ENCODE measurements at places on chromosomes 1 and 21.

DNA sequence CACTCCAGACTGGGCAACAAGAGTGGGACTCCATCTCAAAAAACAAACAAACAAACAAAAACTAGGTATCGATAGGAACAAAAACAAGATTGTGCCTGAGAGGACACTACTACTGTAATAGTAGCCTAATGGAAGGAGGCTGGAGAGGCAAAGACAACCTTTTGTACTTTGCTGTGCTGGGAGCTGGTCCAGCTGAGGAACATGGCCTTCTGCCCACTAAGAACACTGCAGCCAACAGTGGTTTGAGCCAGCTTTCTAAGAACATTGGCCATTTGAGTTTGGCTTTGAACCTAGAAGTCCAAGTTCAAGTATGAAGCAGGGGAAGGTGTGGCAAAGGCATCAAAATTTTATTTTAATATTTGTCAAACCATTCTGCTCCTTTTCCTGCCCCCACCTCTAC is 22.7 kb upstream of the RGS8 start:
- no peak for DNase-seq

DNA sequence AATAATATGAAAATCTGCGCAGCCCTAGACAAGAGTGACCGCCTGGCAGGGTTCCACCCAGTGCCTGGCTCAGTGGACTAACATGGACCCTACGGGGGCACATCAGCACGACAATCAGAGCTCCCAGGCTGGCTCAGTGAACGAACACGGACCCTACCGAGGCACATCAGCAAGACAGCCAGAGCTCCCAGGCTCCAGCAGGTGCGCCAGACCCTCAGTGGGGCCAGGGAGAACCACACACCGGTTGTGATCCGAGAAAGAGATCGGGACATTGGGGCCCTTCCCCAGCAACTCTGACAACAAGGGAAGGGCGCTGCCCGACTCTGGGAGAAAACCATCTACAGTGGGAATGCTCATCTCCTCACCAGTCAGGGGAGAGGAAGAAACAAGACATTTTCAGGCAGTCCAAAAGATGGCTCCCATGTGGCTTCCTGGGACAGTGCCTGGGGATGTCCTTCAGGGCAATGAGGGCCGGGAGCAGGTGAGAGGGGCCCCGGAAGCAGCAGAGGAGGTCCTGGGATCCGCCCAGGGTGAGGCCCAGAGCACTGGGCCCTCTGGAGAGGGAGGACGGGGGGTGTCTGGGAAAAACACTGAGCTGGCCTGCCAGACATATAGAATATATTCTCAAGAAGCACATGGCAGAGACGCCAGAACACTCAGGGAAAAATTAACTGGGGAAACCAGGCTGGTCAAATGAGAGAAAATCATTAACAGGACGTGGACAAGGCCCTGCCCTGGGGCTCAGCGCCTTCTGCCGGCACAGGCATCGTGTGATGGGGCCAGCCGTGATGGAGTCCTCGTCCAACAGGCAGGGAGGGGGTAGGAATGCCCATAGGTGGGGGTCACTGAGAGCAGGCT is 4.8 kb downstream of the ARHGEF16 start:
- no peak for DNase-seq

- DNase-seq, result no peak
These were observed 42.8 kb downstream of the POFUT2 start for GRCh38 chr21:45244799-45245340.

DNA sequence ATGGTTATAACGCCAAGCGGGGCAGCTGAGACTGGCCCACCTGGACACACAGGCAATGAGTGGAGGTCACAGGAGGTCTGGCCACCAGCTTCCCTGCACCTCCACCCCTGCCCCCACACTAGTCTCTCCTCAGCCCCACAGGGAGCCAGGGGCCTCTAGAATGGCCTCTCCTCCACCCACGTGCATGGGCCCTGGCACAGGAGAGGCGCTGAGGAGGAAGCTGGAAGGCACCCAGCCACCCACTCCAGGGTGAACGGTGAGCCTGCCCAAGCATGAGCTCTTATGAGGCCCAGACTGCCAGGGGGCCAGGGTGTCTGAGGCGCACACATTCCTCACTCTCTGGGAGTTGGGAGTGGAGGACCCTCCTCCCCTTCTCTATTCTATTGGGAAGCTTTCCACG is 22.2 kb downstream of the LRP8 start:
- no peak for DNase-seq

DNA sequence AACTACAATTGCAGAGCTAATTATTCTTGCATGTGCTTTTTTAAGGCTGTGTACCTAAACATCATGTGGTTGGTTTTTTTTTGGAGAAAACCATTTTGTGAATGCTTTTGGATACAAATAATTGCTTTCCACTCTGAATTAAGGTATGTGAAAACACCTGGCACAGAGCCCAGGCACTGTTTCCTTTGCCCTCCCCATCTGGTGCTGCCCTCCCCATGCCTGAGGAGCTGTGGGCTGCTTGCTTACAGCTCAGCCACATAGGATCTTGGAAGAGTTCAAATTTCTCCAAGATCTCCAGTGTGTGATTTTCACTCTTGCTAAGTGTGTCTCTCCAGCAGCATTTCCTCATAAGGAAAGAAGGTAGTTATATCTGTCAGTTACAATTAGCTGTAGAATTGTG is 27.8 kb downstream of the DNM3 start:
- DNase-seq, result no peak

DNA sequence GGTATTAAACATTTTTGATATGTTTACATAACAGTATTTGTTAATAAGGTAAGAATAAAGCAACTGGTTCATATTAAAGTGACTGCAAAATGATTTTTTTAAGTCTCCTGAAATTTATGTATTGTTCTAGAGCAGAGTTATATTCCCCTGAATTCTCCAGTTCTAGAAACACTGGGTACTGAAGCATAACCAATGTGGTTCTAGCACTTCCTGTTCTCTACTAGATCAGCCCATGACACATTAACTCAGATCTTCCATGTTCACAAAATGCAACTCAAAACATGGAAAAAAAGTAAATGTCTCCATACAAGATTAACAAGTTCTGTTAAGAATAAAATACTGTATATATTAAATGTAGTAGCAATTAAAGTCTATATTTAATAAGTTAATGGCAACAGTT is 3.9 kb downstream of the NEGR1 start:
- DNase-seq, result no peak

GRCh38 chr1:218694636-218695035 is 349.5 kb downstream of the TGFB2 start:
- no peak for DNase-seq

DNA sequence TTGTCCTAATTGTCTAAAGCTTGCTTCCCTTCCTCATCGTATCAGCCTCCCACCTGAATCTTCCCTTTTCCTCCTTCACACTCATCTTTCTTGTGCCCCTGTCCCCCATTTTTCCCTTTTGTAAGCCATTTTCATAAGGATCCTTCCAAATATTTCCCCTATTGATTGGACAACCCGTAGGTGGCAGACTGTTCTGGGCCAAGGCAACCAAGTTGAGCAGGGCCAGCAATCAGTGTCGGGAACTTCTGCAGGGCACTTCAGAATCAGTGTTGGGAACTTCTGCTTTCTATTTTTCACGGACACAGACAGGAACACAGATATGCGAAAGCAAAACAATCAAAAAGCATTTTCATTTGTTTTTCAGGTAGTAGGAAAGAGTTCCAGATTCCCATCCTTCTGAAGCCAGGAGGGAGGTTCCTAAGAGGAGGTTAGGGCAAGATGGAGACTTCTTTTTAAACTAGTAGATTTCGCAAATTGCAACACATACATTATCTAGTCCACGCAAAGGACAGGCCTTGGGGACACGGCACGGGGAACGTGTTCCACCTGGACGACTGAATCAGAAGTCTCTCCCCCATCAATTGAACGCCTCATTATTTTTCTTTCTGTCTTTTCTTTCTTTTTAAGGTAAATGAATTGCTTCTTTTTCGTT is 691 bp upstream of the MPZL1 start:
- no peak for DNase-seq

DNA sequence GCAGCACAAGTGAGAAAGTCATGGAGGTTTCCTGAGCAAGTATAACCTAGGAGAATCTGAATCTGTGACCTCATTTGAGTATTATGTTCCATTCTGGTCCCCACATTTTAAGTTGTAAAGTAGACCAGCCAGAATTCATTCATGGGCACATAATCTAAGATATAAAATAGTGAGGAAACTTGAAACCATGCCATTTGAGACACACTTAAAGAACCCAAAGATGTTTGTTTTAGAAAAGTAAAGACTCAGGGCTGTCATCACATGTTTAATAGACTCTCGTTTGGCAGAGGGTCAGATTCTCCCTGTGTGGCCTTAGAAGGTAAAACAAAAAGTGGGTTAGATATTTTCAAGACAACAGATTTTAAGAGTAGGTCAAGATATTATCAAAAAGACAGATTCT is 6.4 kb downstream of the SZT2 start:
- DNase-seq, result no peak

DNA sequence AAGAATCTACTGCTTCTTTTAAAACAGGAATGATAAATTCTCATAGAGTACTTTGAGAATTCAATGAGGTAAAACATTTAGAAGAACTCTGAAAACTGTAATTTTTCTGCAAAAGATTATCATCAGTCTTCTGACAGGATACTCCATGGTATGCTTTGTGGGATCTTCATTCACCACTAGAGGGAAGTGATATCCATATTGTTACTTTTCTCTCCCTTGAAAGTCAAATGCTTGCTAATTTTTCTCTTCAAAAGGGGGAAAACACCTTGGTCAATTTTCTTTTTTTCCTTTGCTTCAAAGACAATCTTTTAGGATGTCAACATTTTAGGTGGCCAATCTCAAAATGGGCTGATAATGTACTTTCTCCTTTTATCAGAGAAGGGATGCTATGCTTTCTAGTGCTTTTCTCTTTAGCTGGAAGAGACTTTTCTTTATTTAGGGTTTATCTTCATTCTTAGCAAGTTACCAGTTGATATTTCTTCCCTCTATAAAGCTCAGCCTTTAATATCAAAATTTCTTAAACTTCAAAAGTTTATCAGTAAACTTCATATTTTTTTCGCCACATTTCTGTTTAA is 95.5 kb downstream of the NEGR1 start:
- DNase-seq, result no peak

GRCh38 chr1:100936194-100936967 is 40.5 kb downstream of the SLC30A7 start:
- no peak for DNase-seq

- no peak for DNase-seq
These were observed 1.3 kb downstream of the ACTRT2 start for GRCh38 chr1:3022511-3022973.

- DNase-seq, result no peak
These were observed 1926.8 kb downstream of the NCAM2 start for GRCh38 chr21:22925032-22925431.

DNA sequence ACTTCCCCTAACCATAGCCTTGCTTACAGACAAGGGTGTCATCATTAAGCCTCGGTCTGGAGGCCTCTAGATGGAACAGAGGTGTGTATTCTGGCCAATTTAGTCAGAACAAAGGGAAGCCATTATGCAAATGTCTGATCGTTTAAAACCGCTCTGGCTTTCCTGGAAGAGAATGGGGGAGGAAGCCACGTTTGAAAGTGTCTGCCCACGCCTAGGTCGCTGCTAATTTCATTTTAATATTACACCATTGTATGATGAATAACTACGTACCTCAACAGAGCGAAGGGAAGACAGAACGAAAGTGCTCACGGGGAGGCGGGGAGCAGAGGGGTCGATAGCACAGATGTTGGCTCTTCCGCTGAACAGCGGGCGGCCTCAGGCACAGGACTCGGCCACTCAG is 41.1 kb upstream of the CSF3R start:
- DNase-seq, result peak; percentile 34

DNA sequence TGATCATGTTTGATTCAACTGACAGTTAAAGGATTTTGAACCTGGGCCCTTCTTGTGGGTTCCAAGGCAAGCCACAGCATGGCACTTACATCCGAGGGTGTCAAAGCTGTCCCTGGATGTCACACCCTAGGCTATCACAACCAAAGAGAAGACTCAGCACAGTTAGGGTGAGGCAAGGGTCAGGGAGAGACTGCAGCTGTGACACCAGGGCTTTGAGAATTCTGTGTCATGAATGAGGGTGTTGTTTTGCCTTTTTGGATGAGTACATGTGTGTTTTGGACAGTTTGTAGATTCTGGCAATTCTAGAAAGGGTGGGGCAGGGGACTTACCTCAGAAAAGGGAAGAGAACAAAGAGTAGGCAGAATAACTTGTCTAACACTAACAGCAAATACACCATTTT is 37.8 kb upstream of the ZNF326 start:
- no peak for DNase-seq

GRCh38 chr1:20355828-20356735 is 65.4 kb downstream of the VWA5B1 start:
- no peak for DNase-seq

- DNase-seq, result no peak
These were observed 12.1 kb upstream of the OLIG2 start for GRCh38 chr21:33013626-33014025.

DNA sequence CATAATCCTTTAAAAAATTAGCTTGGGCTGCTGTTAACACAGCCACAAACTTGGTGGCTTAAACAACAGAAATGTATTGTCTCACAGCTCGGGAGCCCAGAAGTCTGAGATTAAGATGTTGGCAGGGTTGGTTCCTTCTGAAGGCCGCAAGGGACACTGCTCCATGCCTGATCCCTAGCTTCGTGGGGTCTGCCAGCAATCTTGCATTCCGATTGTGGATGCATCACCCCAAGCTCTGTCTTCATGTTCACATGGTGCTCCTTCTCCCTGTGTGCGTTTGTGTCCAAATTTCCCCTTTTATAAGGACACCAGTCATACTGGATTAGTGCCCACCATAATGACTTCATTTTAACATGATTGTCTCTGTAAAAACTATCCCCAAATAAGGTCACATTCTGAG is 5.0 kb upstream of the HHIPL2 start:
- DNase-seq, result no peak

DNA sequence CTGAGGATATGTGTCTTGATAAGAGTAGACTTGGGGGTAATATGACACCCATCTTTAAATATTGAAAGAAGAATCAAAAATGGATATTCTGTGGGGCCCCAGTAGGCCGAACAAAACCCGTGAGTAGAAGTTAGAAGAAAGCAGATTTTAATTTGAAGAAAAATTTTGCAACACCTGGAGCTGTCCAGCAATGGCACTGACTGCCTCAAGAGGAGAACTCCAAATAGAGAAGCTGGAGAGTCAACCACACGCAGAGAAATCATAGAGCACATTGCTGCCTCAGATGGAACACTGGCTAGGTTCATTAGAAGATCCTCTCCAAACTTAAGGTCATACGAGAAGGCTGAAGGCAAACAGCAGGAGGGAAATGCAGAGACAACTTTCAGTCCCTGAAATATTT is 6.8 kb downstream of the NHLH1 start:
- no peak for DNase-seq
